ENCODE measurements at places on chromosomes 1 and 21.

- no peak for DNase-seq
Observed at GRCh38 chr1:55585402-55585792, 370.2 kb upstream of the USP24 start.

- no peak for DNase-seq
Observed at GRCh38 chr1:201715801-201716741, 112.9 kb upstream of the IPO9 start.

- no peak for DNase-seq
Observed at GRCh38 chr1:93766451-93766850, 84.8 kb upstream of the BCAR3 start.

DNA sequence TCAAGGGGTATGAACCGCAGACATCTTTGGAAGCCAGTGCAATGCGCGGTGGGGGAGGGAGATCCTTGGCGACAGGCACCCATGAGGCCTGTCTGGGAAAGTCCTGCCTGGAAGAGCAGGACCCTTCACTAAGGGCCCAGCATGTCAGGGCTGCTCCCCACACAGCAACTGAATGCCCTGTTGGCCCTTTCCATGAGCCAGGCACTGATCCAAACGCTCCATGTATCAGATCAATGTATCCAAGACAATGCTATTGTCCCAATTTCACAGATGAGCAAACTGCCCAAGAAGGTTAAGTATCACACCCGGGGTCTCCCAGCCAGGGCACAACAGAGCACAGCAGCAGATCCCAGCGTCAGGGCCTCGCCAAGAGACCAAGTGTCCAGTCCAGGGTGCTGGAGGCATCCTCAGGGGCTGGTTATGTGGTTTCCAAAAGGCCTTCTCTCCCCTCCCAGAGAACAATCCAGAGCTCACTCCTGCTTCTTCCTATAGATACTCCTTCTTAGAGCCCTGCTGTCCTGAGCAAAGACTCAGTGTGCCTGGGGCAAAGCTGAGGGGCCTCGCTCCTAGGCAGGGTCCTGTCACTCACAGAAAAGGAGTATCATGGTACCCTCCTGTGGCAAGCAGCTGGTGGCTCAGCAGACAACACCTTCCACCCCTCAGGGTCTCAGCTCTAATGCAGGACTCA, 328.0 kb downstream of the NPHP4 start:
- no peak for DNase-seq

DNA sequence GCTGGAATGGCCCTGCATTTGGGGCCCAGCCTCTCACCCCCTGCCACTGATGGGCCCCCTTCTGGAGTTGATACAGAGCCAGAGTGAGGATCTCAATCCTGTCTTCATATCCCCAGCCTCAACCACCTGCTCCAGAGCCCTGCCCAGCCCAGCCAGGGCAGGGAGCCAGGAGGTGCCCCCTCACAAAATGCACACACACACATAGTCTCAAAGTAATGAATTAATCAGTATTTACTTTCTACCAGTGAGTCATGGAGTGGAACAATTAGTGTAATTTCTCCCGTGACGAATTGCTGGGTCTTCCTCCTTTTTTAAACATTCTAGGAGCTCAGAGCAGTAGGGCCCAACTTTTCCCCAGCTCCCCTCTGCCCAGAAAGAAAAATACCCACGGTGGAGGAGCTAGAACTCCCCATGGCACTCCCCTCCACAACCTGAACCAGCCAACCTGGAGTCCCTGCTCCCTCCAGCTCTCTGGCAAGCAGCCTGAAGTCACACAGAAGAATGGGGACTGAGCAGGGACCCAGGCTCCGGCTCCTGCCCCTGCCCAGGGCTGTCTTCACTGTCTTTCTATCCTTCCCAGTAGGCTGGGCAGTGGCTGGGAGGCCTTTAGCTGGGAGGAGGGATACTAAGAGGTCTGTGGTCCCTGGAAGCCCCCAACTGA, 29.3 kb downstream of the SDC3 start:
- no peak for DNase-seq

- DNase-seq: no peak
Observed at GRCh38 chr21:23977971-23978370, 1629.3 kb downstream of the MRPL39 start.

DNA sequence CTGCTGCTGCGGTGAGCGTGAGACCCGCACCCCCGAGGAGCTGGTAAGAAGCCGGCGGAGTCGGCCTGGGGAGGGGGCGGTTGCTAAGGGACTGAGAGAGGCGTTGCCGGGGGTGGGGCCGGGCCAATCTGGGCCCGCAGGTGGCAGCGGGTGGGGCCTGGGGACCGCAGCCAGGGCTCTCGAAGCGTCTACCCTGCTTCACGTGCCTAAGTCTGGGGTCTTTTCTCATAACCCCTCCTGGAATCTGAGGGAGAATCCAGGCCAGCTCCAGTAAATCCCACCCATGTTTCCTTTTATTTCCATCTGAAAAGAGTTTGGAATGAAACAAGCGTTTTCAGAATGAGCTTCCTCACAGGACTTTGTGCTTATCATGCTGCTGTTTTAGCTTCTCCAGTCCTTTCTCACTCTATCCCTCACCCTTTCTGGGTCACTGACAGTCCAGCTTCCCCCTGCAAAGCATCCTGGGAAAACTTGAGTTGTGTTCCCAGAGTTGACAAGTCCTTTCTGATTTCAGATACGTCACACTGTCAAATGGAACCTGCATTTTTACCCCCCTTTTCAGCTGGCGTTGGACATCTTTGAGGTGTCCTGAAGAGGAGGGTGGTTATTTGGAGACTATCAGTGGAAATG, 431 bp downstream of the CLCN6 start:
- no peak for DNase-seq

GRCh38 chr1:47624531-47624930, 186.7 kb downstream of the FOXD2 start:
- DNase-seq: peak; percentile 26

GRCh38 chr1:31374511-31375196, 1.8 kb upstream of the FABP3 start:
- DNase-seq: no peak

DNA sequence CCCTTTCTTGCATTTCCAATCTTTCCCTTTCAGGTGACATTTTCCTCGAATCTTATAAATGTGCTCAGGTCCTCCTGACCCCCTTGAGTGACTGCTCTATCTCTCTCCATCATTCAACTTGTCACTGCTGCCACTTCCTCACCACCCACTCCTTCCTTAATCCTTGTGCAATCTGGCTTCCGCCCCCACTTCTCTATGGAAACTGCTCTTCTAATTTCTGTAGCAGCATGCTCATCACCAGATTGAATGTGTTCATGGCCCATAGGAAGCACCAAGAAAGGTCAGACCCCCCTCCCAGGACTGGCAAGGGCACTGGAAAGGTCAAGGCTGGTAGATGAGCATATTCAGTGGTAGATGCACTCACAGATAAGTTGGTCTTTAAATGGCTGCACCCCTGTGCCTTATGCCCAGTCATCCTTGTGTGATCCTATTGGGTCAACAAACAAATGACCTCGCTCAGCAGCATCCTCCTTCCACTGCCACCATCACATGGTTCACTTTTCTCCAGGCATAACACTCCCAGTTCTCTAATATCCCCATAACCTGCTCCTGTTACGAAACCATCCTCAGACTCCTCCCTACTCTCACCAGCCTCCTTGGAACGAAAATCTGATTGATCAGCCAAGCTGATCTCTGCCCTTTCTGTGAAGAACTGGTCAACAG, 288.5 kb upstream of the POU3F1 start:
- no peak for DNase-seq

- no peak for DNase-seq
Observed at GRCh38 chr21:16568244-16568643, 838.5 kb downstream of the USP25 start.

DNA sequence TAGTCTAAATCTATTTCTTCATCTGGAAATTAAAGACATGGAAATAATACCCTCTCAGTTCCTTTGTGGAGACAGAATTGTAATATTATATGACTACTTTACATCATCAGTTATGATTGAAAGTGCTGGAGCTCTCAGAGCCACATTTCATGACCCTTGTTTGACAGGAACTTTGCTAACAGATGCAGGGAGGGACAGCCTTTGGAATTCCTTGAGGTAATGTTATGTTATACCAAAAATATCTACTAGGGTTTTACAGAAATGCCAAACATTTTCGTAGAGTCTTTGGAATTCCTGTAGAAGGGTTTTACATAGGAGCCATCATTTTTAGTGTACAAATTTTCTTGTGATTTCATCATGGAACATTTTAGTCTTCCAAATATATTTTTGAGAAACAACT, 57.4 kb upstream of the ADAMTS5 start:
- DNase-seq: no peak

DNA sequence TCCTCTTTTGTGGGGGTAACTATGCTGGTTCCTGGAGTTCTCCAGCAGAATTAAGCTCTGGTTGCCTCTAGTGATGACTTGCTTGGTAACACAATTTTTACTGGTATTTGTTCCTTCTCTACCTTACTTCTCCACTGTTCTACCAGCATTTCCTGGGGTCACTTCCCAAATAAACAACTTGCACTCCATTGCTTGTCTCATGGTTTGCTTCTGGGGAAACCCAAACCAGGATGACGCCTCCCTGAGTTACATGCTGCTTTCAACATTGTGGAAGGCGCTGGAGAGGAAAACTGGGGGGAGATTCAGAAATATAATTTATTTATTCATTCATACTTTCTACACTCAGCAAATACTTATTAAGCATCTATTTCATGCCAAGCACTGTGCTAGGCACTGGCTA, 55.3 kb upstream of the AK4 start:
- no peak for DNase-seq

GRCh38 chr1:248793592-248793991, 32.1 kb downstream of the SH3BP5L start:
- DNase-seq: no peak

- no peak for DNase-seq
Observed at GRCh38 chr21:32900814-32901213, 124.9 kb upstream of the OLIG2 start.

- DNase-seq: no peak
Observed at GRCh38 chr1:54781023-54781723, 16.9 kb upstream of the PARS2 start.

- no peak for DNase-seq
Observed at GRCh38 chr1:212536586-212536985, 72.0 kb upstream of the ATF3 start.

DNA sequence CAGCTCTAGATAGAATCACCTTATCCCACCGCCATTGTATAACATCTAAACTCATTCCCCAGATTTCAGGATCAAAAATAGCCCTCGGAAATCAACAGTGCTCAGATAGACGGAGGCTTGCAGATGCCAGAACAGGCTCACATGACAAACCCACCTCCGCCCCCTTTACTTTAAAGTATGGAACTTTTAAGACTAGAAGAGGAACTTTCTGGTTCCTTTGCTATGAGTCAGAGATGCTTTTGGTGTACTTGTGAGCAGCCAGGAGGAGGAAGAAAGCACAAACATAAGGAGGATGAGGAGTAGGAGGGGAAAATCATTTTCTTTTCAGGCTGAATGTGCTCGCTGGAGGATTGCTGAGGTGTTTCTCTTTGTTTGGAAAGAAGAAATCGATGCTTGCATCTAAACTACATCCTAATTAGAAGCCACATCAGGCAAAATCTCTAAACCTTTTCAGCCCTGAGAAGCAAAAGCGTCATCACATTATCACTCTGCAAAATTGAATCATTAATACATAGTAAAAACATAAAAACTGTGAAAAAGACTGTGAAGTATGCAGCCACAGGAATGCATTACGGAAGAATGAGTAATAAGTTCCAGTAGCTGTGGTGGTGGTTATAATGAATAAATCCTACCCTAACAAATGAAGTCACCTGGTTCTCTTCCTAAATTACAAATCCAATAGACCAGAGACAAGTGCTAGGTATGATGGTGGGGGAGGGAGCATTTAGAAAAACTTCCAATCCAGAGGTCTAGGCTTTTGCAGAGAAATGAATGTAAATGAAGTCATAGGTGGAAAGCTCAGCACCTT, 251.3 kb downstream of the KCNH1 start:
- DNase-seq: no peak

DNA sequence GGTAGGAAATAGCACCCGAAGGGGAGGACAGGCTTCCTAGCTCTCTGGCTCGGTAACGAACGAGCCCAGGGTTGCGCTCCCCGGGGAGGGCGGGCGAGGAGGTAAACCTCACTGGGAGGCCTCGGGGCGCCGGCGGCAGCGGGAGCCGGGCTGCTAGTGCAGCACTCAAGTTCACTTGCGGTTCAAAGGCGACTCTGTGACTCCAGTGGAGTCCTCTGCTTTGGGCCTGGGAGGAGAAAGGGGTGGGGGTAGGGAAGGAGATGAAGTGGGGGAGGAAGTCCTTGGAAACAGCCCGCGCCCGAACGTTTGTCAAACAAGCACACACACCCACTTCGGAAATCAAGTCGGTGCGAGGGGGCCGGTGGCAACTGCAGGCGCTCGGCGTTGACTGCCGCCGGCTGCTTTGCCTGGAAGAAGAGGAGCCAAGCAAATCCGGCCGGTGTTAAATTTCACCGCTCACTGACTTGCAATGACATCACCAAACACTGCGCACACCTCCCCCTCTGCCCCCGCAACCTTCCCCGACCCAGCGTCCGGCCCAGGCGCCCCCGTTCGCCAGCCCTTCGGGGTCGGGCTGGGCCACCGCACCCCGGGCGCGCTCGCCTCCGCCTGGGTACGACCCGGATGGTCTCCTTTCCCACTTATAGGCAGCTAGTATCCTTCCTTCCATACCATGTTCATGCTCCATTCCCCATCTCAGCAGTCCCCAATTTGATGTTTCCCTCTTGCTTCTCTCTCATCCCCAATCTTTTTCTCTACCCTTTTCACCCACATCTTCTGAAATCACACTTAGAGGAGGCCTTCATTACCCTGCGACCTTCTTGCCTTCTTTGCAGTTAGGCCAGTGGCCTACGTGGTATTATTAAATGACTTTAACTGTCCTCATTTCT, at the start of gene COL24A1:
Gene COL24A1 (minus strand): TSS at position 207 of the 890 bp plus-strand sequence. CDS start 376 bp downstream, outside the sequence.
- DNase-seq: peak; percentile 58

GRCh38 chr1:214026985-214027384, 39.2 kb downstream of the PROX1 start:
- DNase-seq: no peak

DNA sequence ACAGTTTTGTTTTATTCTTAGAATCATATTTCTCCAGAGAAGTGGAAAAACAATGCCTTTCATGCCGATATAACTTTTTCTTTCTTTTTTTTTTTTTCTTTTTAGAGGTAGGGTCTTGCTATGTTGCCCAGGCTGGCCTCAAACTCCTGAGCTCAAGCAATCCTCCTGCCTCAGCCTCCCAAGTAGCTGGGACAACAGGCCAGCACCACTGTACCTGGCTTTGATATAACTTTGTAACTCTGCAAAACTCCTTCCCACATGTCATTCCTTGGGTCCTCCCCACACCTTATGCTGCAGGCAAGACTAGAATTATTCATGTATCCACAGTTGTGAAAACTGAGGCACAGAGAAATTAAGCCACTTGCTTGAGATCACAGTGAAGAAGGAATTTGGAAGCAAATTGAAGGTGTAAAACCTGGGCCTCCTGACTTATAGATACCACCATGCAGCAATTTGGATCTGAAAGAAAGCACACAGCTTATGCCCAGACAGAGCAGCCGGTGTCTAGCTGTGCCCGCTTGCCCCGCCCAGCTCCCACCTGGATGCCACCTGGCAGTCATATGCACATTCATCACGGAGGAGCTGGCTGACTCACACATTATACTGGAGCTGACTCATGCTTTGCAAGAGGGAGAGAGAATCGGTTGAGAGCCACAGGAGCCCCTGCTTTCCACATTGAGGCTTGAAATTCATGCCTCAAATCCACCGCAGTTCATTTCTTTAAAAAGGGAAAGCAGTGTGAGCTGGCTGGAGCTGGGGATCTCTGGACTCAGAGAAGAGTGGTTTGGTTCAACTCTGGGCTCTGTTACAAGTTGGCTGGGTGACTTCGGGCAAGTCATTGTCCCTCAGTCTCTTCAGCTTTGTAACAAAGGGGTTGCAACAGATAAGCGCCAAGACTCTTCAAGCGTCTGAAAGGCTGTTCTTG, 8.3 kb upstream of the SLC2A1 start:
- peak; percentile 74 for DNase-seq

Measured in NCI-H526 treated with DMSO at 0.1 percent for 48 hours (cell line).